ENCODE measurements at places on chromosomes 3 and 15.

- no peak for DNase-seq
Observed at GRCh38 chr3:155991212-155991611, 120.8 kb downstream of the GMPS start.

DNA sequence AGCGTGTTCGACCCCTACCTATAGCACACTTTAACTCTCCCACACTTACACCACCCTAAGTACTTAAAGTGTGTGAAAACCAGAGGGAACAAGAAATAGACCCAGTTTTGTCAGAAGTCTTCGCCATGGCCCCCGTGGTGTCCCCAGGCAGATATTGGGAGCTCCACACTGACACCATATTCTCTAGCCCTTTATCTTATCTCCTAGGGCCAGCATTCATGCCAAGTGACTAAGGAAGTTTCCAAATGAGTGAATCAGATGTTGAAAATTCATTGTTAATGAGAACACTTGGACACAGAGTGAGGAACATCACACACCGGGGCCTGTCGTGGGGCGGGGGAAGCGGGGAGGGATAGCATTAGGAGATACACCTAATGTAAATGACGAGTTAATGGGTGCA, 31.8 kb downstream of the P3H2 start:
- DNase-seq = no peak

DNA sequence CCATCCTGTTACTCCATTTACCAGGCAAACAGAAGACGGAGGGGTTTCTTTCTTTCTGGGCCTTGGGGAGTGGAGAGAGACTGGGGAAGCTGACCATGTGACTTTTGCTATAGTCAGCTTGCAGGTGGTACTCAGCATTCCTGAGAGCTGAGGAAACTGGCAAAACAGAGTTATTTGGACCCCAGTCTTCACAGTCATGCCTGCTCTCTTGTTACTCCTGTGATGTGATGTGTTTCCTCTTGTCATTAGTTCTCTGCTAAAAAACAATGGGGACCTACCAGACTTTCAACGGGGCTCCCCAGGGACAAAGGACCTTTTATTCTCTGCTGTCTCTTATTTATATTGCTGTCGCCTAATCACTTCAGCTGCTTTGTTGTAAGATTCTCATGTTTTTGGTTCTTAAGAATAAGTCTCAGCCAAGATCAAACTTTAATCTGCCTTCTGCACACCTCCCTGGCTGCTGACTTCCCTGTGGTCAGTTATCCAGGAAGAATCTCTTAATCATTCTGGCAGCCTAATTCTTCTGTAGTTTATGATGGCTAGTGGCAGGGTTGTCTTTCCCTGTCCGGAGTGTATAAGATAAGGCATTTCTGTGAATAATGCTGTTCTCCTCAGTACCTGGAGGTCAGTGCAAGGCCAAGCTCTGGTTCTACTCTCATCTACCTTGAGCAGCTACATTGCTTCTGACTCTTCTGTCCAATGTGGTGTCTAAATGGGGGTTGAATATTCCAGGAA, 8.8 kb downstream of the STARD9 start:
- no peak for DNase-seq

DNA sequence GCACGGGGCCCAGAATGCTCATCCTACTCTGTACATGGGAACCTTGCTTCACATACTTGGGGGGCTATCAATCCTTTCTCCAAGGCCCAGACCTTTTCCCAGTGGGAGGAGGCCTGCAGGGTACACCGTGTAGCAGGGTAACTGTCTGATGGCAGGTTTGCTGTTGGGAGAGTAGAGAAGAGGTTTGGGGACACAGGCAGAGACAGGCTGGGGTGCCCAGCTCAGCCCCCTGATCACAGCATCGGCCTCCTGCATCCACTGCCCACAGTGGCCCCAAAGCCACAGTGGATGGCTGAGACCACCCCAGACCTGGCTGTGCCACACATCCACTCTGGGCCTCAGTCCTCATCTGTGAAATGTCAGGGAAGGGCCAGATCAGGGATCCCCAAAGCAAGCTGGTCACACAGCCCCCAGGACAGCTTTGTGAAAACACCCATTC, 5.6 kb downstream of the CHRNA3 start:
- no peak for DNase-seq

- no peak for DNase-seq
Observed at GRCh38 chr3:13040361-13041074, 32.7 kb downstream of the IQSEC1 start.

GRCh38 chr3:22898558-22898957, 304.6 kb upstream of the UBE2E2 start:
- DNase-seq = no peak

- no peak for DNase-seq
Observed at GRCh38 chr15:60396100-60396499, 1.7 kb downstream of the ANXA2 start.
